ENCODE measurements at places on chromosomes 1 and 21.

DNA sequence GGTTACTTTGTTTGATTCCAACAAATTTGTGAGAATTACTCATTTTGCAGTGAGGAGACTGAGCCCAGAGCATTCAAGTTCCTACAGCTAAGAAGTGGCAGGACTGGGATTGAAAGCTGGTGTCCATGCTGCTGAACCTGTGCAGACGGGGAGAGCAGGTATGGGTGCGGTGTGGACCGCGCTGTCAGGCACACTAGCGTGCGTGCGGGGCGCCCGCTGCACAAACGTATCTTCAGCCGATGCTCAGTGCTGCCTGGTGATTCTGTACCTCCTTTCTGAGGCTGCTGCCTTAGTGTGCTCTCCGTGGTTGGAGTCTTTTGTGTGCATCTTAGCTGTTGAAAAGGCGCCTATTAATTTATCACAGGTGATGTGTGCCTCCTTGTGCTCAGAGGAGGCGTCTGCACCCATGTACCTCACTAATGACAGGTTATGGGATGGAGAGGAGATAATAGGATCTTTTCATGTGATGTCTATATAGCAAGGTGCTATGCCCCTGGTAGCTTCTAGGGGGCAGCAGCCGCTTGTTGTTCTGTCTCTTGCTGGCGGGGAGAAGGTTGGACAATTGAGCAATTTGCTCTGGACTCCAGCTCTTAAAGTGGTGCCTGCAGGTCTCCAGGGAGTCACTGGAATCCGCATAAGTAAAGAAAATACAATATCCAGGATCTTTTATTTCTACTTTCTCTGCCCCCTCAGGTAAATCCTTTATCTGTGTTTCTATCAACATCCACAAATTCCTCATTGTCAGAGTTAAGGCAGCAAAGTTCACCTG, 32.5 kb downstream of the PEX14 start:
- no peak for DNase-seq

GRCh38 chr1:151547119-151547899, 7.2 kb downstream of the TUFT1 start:
- no peak for DNase-seq

DNA sequence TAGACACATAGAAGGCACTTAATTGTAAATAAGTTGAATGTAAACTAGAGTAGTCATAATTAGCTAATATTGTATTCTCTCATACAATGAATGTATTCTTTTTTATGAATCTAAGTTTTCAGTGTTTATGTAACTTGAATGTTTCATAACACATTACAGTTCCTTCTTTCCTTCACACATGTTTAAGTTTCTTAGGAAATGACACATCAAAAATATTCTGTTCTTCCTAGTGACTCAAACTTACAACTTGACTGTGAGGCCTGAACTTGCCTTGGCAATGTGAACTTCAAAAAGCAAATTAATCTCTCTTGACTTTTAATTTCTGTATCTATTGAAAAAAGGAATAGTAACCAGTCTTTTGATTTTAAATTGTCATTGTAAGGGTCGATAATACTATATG, 700.1 kb downstream of the KCNT2 start:
- no peak for DNase-seq

GRCh38 chr1:210695026-210695425, 366.3 kb downstream of the HHAT start:
- DNase-seq, result no peak

- DNase-seq, result no peak
Observed at GRCh38 chr1:245179706-245180105, 24.9 kb downstream of the KIF26B start.

DNA sequence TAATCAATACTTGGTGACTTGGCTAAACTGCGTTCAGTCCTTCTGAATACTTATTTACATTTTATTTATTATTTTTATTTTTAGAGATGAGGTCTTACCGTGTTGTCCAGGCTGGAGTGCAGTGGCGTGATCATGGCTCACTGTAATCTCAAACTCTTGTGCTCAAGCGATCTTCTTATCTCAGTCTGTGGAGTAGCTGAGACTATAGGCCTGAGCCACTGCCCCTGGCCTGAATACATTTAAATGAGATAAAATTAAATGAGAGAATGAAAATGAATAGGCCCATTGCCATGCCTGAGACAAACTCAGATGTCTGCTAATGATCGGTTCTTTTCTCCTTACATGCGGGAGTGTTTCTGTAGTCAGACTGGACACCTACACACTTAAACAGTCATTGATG, 86.0 kb downstream of the GALNT2 start:
- DNase-seq, result no peak

DNA sequence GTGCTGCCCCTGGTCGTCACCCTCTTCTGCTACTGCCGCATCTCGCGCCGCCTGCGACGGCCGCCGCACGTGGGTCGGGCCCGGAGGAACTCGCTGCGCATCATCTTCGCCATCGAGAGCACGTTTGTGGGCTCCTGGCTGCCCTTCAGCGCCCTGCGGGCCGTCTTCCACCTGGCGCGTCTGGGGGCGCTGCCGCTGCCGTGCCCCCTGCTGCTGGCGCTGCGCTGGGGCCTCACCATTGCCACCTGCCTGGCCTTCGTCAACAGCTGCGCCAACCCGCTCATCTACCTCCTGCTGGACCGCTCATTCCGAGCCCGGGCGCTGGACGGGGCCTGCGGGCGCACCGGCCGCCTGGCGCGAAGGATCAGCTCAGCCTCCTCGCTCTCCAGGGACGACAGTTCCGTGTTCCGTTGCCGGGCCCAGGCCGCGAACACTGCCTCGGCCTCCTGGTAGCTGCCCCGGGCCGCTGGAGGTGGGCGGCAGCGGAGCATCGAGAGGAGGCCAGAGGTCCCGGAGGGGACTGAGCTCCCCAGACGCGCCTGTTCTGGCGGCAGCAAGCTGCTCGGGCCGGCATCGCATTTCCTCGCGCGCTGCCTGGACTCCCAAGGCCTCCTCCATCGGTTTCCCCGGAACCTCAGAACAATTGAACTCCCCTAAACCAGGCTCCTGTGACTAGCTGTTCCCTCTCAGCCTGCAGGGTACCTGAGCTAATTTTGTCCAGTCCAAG, 1.1 kb downstream of the GPR25 start:
- DNase-seq, result no peak

GRCh38 chr1:82565146-82565545, 764.4 kb downstream of the ADGRL2 start:
- no peak for DNase-seq

DNA sequence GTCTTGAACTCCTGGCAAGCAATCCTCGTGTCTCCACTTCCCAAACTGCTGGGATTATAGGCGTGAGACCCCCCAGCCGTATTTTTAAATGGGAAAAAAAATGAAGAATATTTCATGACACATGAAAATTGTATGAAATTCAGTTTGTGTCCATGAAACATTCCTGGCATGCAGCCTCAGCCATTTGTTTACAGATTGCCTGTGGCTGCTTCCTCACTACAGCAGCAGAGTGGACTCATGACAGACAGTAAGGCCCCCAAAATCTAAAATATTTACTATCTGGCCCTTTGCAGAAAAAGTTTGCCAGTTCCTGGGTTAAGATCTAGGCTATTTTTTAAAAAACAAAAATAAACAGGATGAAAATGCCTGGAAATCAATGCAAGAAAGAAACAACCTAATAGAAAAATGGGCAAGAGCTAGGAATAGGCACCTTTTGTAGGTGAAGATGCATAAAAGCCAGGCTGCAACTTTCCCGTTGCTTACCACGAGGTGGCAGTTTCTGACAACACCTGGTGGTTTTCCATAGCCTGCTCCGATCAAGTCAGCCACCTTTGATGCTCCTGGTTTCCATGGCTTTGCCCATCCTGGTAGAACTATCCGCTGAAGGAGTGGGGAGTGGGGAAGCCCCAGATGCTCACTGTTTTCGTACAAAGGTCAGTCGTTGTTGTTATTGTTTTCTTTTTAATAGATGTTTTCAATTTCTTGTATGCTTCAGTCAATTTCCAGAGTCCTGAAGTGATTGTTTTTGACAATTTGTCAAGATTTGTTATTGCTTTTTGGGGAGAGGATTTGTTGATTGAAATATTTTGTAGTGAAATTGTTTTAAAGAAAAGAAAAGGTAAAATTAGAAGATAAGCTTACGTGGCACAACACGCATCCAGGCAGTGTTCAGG, 24.3 kb downstream of the UBE2Q1 start:
- no peak for DNase-seq

DNA sequence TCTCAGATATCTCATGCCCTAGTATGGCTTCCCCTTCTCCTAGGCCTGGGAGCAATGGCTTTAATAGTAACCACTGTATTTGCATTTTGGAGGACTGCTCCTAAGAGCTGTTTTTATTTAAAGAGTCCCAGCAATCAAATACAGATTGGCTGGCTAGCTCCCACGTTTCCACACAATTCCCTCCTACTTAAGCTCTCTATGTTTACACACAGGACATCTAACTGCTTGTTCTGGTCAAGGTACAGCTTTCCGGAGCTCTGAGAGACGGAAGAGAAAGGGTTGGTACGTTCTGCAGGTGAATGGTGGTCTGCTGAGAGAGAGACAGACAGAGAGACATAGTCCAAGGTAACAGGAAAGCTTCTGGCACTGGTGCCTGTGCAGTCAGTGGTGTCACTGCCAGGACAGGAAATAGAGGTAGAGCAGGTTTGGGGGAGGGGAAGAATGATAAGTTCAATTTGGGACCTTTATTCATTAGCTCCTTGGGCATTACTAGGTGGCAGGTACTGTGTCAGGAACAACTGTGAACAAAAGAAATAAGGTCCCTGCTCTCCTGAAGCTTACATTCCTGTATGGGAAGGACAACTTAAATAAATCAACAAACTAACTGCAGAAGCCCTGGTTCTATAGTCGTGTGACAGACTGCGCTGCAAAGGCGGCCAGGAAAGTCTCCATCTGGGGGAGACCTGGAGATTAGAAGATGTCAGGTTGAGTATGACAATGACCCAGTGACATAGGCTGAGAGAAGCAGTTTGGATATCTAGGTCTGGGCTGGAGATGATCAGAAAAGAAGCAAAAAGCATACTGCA, 1.2 kb upstream of the SLC25A33 start:
- DNase-seq, result no peak

DNA sequence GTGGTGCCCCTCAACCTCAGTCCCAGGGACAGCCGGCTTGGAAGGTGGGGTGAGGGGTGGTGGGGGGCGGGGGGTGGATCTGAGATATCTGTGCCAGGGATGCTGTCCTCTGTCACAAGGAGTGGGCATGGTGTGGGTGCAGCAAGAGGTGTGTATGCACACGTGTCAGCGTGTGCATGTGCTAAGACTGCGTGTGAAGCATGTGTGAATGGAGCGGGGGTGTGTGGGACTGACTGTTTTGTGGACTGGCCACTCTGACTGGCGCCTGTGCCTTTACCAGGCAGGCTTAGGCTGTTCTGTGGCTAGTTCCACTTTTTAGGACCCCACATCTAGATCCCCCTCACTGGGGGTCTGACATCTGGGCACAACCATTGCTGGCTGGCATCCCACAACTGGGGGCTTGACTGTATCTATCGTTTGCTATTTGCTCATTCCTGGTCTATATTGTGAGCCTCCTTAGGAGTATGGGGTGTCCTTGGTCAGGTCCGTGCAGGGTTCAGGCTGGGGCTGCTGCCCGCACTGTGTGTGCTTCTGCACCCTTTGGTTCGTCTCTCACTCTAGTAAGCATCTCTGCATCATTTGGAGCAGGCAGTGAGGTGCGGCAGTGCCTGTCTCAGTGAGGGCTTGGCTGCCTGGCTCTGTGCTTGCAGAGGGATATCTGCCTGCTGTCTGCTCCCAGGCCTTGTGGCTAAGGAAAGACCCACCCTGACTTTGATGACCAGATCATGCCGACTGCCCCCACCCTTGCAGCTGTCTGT, 1.9 kb downstream of the AMPD2 start:
- DNase-seq, result no peak

GRCh38 chr1:112678605-112679004, 4.1 kb downstream of the MOV10 start:
- DNase-seq, result no peak

DNA sequence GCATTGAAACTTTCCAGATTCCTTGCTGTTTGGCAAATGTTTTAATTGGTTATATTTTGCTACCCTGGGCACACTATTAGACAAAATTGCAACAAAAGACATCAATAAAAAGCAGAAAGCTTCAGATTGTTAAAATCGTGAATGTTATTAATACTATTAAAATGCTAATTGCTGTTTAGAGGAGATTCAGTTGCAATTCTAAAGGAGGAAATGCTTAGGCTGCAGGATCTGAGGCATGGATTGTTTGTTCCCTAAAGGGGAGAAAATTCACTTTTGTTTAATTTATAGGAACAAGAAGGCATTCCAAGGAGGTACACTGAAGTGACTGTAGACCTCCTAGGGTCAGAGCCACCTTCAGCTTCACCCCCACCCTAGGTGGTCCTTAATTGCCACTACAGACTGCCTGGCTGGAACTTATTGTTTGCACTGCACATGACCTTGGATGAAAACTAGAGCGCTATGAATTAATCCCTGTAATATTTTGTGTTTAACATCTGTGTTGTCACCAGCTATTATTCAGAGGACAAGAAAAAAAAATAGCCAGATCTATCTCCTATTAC, 1266.9 kb upstream of the ADGRL2 start:
- no peak for DNase-seq

DNA sequence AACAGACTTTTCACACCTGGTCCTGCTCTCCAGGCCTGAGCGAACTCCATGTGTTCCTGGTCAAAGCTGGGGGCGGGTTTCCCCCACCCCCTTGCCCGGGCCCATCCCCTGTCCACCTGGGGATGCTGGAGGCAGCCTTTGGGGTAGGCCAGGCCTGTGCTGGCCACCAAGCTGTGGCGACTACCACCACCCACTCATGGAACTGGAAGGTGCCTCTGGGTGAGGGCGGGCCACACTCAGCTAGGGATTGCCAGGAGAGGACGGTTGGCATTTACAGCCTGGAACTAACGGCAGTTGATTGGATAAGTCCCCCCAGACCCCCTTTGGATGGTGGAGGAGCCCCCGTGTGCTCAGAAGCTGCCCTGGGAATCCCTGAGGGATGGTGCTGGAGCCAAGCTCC, 7.9 kb downstream of the S100B start:
- no peak for DNase-seq

DNA sequence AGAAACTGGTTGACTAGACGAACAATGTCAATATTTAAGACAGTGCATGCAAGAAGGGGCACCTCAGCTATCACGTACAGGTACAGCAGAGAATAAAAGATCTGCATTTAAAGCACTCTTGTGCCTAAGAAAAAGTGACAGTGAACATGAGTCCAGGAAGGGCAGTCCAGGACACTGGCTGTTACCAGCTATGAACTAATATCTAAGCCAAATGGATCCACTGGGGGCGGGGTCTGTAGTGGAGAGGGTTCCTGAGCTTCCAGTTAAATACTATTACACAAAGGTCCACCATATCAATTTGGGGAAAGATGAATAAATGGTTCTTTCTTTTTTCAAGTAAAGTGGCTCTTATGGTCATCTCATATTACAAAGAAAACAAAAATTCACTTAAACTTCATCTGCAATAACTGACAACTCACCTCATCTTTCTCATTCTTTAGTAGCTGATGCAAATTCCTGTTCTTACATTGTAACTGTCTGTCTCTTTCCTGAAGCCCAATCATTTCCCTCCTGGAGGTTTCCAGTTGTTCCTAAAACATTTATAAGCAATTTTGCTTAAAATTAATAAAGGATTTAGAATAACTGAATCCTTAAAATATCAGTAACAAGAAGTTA, 24.5 kb downstream of the SSX2IP start:
- DNase-seq, result no peak

- no peak for DNase-seq
Observed at GRCh38 chr1:93828367-93828755, 50.6 kb downstream of the DNTTIP2 start.

Measured in cortex of kidney (tissue), 1 donor.